ENCODE measurements at places on chromosomes 11 and 22. TPM values are rescaled to one million over a fixed set of nuclear protein-coding genes. Genes with fewer than 3 reads are reported as not detected.

DNA sequence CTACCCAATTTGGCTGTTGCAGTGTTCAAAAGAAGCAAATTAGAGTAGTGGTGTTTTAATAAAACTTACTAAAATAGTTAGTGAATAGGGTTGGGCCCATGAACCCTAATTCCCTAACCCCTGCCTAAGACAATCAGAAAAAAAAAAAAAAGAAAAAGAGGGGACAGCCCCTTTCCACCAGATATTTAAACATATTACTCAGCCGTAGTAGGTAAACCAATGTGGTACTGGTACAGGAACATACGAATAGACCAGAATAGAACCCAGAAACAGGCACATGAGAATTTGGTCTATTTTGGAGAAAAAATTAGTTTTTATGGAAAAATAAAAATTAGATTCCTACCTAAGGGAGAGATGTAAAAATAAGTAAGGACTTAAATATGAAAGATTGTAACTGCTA lies 38.6 kb downstream of the MMP7 start:
- H3K27me3 ChIP-seq, result no peaks in the 10 kb centered on the region
- H3K27ac ChIP-seq, result peak overlapping the region; percentile 95
- no peaks in the 10 kb centered on the region for H3K36me3 ChIP-seq
- peaks cover 36% of the 10 kb centered on the region for H3K4me1 ChIP-seq

Gene KRTAP5-10
- total RNA-seq, result not detected

Gene CHEK2
- total RNA-seq, result 29.5 TPM

DNA sequence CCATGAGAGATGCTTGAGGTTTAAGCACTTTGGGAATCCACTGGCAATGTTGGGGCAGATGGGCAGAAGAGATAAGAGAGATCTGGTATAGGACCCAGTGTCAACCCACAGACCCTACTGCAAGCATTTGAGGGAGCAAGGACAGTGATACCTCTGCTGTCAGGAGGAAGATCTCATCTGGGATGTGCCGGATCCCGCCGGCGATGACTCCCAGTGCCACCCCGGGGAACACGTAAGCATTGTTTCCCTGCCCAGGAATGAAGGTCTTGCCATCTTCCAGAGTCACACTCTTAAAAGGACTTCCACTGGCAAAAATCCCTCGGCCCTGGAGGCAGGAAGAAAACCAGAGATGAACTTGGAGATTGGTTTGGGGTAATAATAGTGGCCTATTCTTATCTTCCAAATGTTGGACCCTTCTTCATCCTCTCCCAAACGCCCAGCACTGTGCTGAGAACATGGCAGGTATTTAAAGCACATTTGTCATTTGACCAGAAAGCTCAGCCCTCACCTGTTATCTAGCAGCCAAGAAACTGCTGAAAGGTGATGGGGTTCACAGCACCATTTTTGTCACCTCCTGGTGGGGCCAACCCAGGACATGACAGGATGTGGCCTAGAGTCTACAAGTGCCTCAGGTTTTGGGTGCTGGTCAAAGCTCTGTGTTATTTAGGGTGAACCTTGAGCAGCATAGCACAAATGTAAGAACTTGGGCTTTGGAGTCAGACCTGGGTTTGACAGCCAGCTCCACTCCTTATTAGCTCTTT lies 71.7 kb downstream of the CCDC81 start:
- no peak overlapping the region for H3K4me3 ChIP-seq
- H3K27me3 ChIP-seq, result no peaks in the 10 kb centered on the region
- H3K27ac ChIP-seq, result no peak overlapping the region
- no peak for DNase-seq
- H3K36me3 ChIP-seq, result no peaks in the 10 kb centered on the region

- no peak overlapping the region for H3K27ac ChIP-seq
- DNase-seq, result no peak
- no peak overlapping the region for H3K4me3 ChIP-seq
- H3K36me3 ChIP-seq, result no peaks in the 10 kb centered on the region
- no peaks in the 10 kb centered on the region for H3K27me3 ChIP-seq
These were observed 206.4 kb downstream of the BLID start for GRCh38 chr11:121909596-121909995.

Gene APOBEC3A
- not detected for total RNA-seq

All from Panc1 (cell line).